ENCODE measurements at places on chromosomes 1 and 21. TPM values are rescaled to one million over a fixed set of nuclear protein-coding genes. Genes with fewer than 3 reads are reported as not detected.

DNA sequence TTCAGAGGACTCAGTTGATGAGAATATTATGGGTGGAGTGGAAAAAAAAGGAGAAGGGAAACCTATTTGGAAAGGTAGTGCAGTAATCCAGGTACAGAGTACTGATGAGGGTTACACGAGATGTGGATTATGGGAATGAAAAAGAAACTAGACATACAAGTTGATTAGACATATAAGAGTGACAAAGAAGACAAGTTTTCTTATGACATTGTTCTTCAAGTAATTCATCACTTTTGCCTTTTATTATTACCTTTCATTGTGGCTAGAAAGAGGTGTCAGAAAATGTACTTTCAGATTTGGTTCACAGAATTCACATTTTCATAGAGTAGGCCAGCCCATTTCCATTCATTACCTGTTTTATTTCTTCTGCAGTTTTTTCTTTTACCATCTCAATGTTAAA is 10.4 kb downstream of the ATPAF1 start:
- peaks cover 16% of the 10 kb centered on the region for H3K36me3 ChIP-seq
- no peak for DNase-seq
- no peak overlapping the region for H3K27ac ChIP-seq
- no peak overlapping the region for H3K4me3 ChIP-seq
- peaks cover 4% of the 10 kb centered on the region for H3K4me1 ChIP-seq

GRCh38 chr1:40773748-40774265 is 9.8 kb upstream of the KCNQ4 start:
- H3K27ac ChIP-seq: no peak overlapping the region
- DNase-seq: no peak
- H3K27me3 ChIP-seq: no peaks in the 10 kb centered on the region
- no peaks in the 10 kb centered on the region for H3K4me1 ChIP-seq
- no peak overlapping the region for H3K4me3 ChIP-seq
- H3K36me3 ChIP-seq: peaks cover 2% of the 10 kb centered on the region

GRCh38 chr1:203627398-203627797 is 766 bp downstream of the ATP2B4 start:
- H3K4me3 ChIP-seq: peak overlapping the region; percentile 56
- H3K4me1 ChIP-seq: peaks cover 30% of the 10 kb centered on the region
- no peaks in the 10 kb centered on the region for H3K27me3 ChIP-seq
- no peak for DNase-seq

The TRIM58 gene
- not detected for total RNA-seq

The AIM2 gene
- total RNA-seq: not detected

The ADCY10 gene
- 0.10 TPM for total RNA-seq

The AGBL4 gene
- total RNA-seq: not detected

GRCh38 chr1:2198571-2198970 is 4.0 kb upstream of the FAAP20 start:
- H3K27me3 ChIP-seq: no peaks in the 10 kb centered on the region
- peak overlapping the region; percentile 88 for H3K27ac ChIP-seq
- no peaks in the 10 kb centered on the region for H3K36me3 ChIP-seq
- H3K4me1 ChIP-seq: peaks cover 13% of the 10 kb centered on the region

The TTC34 gene
- 1.5 TPM for total RNA-seq

GRCh38 chr1:57492586-57493226 is 68.8 kb upstream of the DAB1 start:
- H3K36me3 ChIP-seq: no peaks in the 10 kb centered on the region
- no peak overlapping the region for H3K4me3 ChIP-seq
- no peaks in the 10 kb centered on the region for H3K4me1 ChIP-seq
- no peaks in the 10 kb centered on the region for H3K27me3 ChIP-seq
- DNase-seq: no peak

- no peaks in the 10 kb centered on the region for H3K27me3 ChIP-seq
- H3K36me3 ChIP-seq: no peaks in the 10 kb centered on the region
- no peak overlapping the region for H3K4me3 ChIP-seq
- H3K4me1 ChIP-seq: no peaks in the 10 kb centered on the region
- no peak for DNase-seq
Observed at GRCh38 chr21:27213303-27213702, 246.4 kb upstream of the ADAMTS5 start.

DNA sequence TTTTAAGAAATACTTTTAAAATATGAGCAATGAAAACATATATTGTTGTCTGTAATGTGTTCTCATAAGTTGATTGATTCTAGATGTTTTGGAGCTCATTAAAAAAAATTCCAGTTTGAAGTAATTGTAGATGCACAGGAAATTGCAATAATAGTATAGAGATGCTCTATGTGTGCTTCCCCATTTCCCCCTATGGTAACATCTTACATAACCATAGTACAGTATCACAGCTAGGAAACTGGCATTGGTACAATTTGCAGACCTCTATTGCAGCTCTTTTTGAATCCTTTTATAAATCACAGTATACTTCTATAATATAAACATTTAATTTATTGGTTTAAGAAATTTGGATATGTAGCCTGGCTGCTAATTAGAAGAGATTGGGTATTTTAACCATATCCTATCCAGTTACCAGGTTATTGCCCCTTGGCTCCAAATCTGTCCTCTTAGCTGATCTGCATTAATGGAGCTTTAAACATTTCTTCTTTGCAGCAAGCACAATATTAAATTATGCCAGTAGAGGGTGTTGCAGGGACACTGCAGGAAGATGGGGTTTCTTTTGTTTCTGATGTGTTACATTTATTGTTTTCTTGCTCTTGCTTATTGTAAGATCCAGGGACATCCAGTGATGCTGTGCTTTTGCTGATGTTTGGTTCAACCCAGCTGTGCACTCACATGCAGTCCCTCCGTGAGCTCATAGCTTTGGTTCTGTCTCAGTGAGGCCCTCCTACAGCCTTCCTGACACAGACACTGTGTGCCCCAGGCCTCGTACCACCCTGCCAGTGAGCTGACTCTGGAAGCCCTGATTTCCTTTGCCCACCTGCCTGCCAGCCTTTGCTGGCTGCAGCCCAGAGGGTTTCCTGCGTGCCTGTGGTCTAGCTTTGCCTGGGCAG is 103.3 kb downstream of the RABGAP1L start:
- no peaks in the 10 kb centered on the region for H3K4me1 ChIP-seq
- no peak overlapping the region for H3K4me3 ChIP-seq
- no peaks in the 10 kb centered on the region for H3K36me3 ChIP-seq
- no peaks in the 10 kb centered on the region for H3K27me3 ChIP-seq
- no peak overlapping the region for H3K27ac ChIP-seq

- no peak for DNase-seq
- no peak overlapping the region for H3K4me3 ChIP-seq
- H3K27me3 ChIP-seq: no peaks in the 10 kb centered on the region
Observed at GRCh38 chr1:96306809-96307560, 414.6 kb upstream of the PTBP2 start.

GRCh38 chr1:29201595-29202051 is 19.9 kb upstream of the SRSF4 start:
- no peaks in the 10 kb centered on the region for H3K27me3 ChIP-seq
- peaks cover 8% of the 10 kb centered on the region for H3K4me1 ChIP-seq
- H3K36me3 ChIP-seq: peaks cover 3% of the 10 kb centered on the region
- no peak overlapping the region for H3K27ac ChIP-seq
- no peak overlapping the region for H3K4me3 ChIP-seq
- no peak for DNase-seq

- H3K4me3 ChIP-seq: peak overlapping the region; percentile 33
- H3K27me3 ChIP-seq: peaks cover 7% of the 10 kb centered on the region
- H3K27ac ChIP-seq: no peak overlapping the region
- peaks cover 10% of the 10 kb centered on the region for H3K4me1 ChIP-seq
- H3K36me3 ChIP-seq: no peaks in the 10 kb centered on the region
Observed at GRCh38 chr1:153679337-153680119, 1.0 kb downstream of the NPR1 start.

DNA sequence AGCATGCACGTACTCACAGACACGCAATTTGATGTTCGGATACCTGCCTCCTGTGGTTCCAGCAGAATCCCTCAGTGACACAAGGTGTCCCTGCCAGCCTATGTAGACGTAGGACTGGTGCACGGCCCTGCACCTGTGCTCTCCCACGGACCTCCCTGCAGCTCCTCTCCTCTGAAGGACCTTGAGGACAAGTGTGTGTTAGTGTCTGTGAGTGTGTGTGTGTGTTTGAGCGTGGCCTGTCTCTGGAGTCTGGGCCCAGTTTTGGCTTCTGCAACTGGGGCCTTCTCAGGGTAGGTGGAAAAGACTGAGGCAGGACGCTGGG is 22.5 kb upstream of the DMBX1 start:
- no peak for DNase-seq
- H3K27ac ChIP-seq: no peak overlapping the region
- peaks cover 3% of the 10 kb centered on the region for H3K4me1 ChIP-seq
- no peak overlapping the region for H3K4me3 ChIP-seq
- no peaks in the 10 kb centered on the region for H3K36me3 ChIP-seq

DNA sequence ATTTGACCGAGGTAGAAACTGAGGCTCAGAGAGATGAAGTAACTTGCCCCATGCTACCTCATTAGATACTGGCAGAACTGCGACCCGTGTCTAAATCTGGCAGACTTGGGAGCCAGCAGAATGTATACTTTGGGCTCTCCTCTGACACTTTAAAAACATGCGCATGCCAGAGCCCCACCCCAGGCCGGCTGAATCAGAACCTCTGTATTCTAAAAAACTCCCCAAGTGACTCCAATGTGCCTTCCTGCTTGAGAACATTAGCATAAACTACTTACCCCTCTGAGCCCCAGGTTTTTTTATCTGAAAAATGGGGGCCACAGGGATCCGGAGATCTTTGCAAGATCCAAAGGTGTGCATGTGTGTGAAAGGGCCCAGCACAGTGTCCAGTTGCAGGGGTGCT is 344.7 kb upstream of the USP24 start:
- no peaks in the 10 kb centered on the region for H3K36me3 ChIP-seq
- no peak overlapping the region for H3K27ac ChIP-seq
- no peaks in the 10 kb centered on the region for H3K27me3 ChIP-seq
- no peak overlapping the region for H3K4me3 ChIP-seq

The OR14K1 gene
- total RNA-seq: not detected

DNA sequence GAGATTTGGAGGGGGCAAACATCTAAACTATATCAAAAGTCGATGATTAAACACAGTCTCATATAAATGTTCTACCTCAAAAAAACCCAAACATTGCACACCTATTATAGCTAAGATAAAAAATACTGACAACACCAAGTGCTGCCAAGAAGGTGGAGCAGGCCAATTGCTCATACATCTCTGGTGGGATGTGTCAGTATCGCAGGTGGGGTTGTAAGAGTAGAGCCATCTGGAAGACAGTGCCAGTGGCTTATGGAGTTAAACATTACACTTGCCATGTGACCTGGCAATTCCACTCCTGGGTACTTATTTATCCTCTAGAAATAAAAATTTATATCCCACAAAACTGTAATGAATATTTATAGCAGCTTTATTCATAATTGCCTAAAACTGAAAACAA is 213.4 kb downstream of the DISC1 start:
- H3K36me3 ChIP-seq: no peaks in the 10 kb centered on the region
- H3K27me3 ChIP-seq: no peaks in the 10 kb centered on the region
- H3K4me3 ChIP-seq: no peak overlapping the region
- no peak overlapping the region for H3K27ac ChIP-seq
- no peaks in the 10 kb centered on the region for H3K4me1 ChIP-seq
- DNase-seq: no peak

- DNase-seq: no peak
- H3K27me3 ChIP-seq: no peaks in the 10 kb centered on the region
- H3K4me1 ChIP-seq: no peaks in the 10 kb centered on the region
- no peak overlapping the region for H3K4me3 ChIP-seq
Observed at GRCh38 chr1:175514387-175514953, 228.9 kb downstream of the TNR start.

The TFF3 gene
- 8.9 TPM for total RNA-seq

The HES4 gene
- total RNA-seq: 74.2 TPM

The SLC9C2 gene
- total RNA-seq: not detected

DNA sequence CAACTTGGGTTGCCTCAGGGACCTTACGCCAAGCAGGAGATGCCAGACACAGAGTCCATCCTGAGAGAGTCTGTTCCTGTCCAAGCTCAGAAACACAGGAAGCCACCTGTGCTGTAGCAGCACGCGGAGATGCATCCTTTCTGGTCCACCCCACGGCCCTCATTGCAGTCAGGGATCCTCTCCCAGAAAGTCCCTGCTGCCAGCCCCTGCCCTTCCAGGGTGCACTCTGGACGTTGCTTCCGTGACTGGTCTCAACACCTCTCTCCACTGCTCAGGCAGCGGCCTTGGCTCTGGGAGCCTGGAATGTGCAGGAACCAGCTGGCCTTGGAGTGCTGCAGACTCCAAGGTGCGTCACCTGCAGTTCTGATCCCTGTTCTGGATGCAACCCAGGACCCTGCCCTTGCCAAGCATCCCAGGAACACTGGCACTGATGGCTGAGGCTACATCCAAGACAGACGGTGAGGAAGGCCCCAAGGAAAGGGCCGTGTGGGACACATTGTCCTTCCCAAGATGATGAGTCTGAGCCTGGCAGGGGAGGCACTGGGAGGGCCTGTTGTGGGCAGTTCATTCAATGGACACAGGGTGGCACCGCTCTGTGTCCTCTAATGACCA is 21.7 kb upstream of the COL6A1 start:
- H3K27ac ChIP-seq: no peak overlapping the region
- no peak overlapping the region for H3K4me3 ChIP-seq
- no peaks in the 10 kb centered on the region for H3K4me1 ChIP-seq
- no peaks in the 10 kb centered on the region for H3K36me3 ChIP-seq
- H3K27me3 ChIP-seq: peaks cover 3% of the 10 kb centered on the region
- no peak for DNase-seq

DNA sequence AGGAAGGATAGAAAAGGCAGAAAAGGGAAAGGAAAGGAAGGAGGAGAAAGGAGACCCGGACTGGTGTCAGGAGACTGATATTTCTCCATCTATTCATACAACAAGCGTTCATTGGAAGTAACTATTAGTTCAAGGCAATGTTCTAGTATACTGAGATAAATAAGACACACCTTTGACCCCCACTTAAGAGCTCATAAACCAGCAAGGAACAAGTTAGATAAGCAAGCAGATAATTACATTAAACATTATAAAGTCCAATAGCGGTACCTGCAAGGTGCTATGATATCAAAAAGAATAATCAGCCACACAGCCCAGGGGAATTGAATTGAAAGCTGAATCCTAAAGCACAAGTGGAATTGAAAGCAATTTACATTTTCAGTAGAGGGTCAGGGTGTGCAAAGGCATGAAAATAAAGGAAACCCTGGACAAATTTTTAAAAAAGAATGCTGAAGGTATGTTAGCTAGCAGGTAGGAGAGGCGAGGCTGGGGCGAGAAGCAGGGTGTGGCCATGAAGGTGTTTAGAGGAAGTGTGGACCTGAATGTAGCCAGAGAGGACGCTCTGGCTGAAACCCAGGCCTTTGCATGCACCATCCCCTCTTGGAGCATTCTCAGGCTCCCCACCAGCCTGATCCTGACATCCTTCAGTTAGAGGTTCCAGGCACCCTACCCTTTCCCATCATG is 200.0 kb downstream of the SETD4 start:
- no peak overlapping the region for H3K4me3 ChIP-seq
- DNase-seq: no peak
- H3K4me1 ChIP-seq: no peaks in the 10 kb centered on the region
- no peak overlapping the region for H3K27ac ChIP-seq

GRCh38 chr1:200366577-200367253 is 43.1 kb downstream of the ZNF281 start:
- DNase-seq: no peak
- no peaks in the 10 kb centered on the region for H3K36me3 ChIP-seq
- no peaks in the 10 kb centered on the region for H3K27me3 ChIP-seq

The EDN2 gene
- not detected for total RNA-seq

GRCh38 chr1:99851850-99852454 is 1.8 kb downstream of the AGL start:
- H3K4me1 ChIP-seq: peaks cover 3% of the 10 kb centered on the region
- H3K36me3 ChIP-seq: peaks cover 4% of the 10 kb centered on the region
- no peak overlapping the region for H3K4me3 ChIP-seq
- no peaks in the 10 kb centered on the region for H3K27me3 ChIP-seq

GRCh38 chr1:175320804-175321203 is 128.2 kb upstream of the KIAA0040 start:
- H3K36me3 ChIP-seq: no peaks in the 10 kb centered on the region
- DNase-seq: no peak
- no peaks in the 10 kb centered on the region for H3K4me1 ChIP-seq
- H3K27ac ChIP-seq: no peak overlapping the region
- no peaks in the 10 kb centered on the region for H3K27me3 ChIP-seq

The NPHS2 gene
- not detected for total RNA-seq

Data from Panc1 (cell line).